Anterior cingulate cortex (tissue), 58 donors: ENCODE measurements at places on chromosomes 1 and 21.

- no peak for DNase-seq
These were observed 35.9 kb upstream of the GALNT2 start for GRCh38 chr1:230031131-230031530.

GRCh38 chr1:17731460-17731859, 23.7 kb upstream of the ACTL8 start:
- DNase-seq: no peak

GRCh38 chr1:115680730-115681111, 39.0 kb downstream of the VANGL1 start:
- no peak for DNase-seq

DNA sequence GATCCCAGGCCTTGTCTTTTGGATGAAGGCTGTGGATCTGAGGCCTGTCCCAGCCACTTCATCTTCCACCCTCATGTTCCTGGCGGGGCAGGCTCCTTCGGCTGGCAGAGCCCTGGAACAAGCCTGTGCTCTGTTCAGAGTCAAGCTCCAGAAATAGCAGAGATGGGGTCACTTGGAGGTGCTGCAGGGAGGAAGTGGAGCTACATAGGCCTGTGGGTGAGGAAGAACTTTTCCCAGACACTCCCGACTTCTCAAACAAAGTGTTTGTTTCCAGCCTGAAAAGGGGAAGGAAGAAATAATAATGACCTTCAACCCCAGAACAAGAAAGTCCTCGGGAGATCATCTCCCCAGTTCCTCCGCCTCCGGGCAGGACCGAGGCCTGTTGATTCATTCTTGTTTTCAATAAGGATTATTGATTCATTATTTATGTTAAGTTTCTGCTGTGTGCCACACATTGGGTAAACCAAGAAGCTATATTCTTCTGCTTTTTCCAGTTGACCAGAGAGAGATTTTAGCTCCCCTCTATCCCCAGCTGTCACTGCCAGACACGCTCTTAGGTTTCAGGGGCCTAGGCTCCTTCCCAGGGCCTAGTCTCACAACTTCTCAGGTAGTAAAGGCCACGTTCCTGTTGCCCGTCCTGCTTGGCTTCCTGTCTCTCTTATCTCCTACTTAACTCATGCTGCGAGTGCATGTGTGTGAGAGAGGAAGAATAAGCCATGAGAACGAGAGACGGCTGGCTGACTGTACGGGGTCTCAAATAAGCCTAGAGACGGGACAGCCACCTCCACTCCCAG, 16.9 kb downstream of the IKBKE start:
- DNase-seq: no peak
